Esophagus squamous epithelium (tissue), 5 donors: ENCODE measurements at places on chromosomes 2 and 18.

GRCh38 chr2:54635554-54636152, 87.8 kb upstream of the EML6 start:
- no peaks in the 10 kb centered on the region for H3K4me1 ChIP-seq
- H3K27ac ChIP-seq, result peak overlapping the region; percentile 38
- H3K36me3 ChIP-seq, result peaks cover 98% of the 10 kb centered on the region
- H3K4me3 ChIP-seq, result no peak overlapping the region
- DNase-seq, result no peak

- H3K27ac ChIP-seq, result peak overlapping the region; percentile 73
- H3K27me3 ChIP-seq, result no peaks in the 10 kb centered on the region
- H3K4me1 ChIP-seq, result peaks cover 36% of the 10 kb centered on the region
- no peak for DNase-seq
- H3K36me3 ChIP-seq, result no peaks in the 10 kb centered on the region
These were observed 199.3 kb downstream of the LTBP1 start for GRCh38 chr2:33146102-33146501.

GRCh38 chr2:231127936-231128335, 3.1 kb upstream of the HTR2B start:
- H3K4me1 ChIP-seq, result peaks cover 2% of the 10 kb centered on the region
- DNase-seq, result no peak
- no peak overlapping the region for H3K27ac ChIP-seq
- H3K4me3 ChIP-seq, result no peak overlapping the region

- DNase-seq, result no peak
- H3K4me1 ChIP-seq, result peaks cover 9% of the 10 kb centered on the region
- no peaks in the 10 kb centered on the region for H3K36me3 ChIP-seq
These were observed 87.6 kb downstream of the RBBP8 start for GRCh38 chr18:23020555-23021294.

GRCh38 chr2:3423492-3424170, 44.1 kb downstream of the TRAPPC12 start:
- no peak overlapping the region for H3K4me3 ChIP-seq
- H3K27ac ChIP-seq, result no peak overlapping the region
- no peaks in the 10 kb centered on the region for H3K27me3 ChIP-seq
- no peak for DNase-seq

GRCh38 chr2:95306336-95306895, 9.3 kb downstream of the KCNIP3 start:
- DNase-seq, result no peak
- no peak overlapping the region for H3K27ac ChIP-seq
- no peaks in the 10 kb centered on the region for H3K36me3 ChIP-seq
- H3K27me3 ChIP-seq, result peaks cover 49% of the 10 kb centered on the region
- H3K4me1 ChIP-seq, result peaks cover 23% of the 10 kb centered on the region

GRCh38 chr2:160955578-160955977, 204.7 kb upstream of the TANK start:
- peaks cover 48% of the 10 kb centered on the region for H3K4me1 ChIP-seq
- peak overlapping the region; percentile 76 for H3K27ac ChIP-seq
- no peaks in the 10 kb centered on the region for H3K27me3 ChIP-seq
- no peak overlapping the region for H3K4me3 ChIP-seq
- no peak for DNase-seq

DNA sequence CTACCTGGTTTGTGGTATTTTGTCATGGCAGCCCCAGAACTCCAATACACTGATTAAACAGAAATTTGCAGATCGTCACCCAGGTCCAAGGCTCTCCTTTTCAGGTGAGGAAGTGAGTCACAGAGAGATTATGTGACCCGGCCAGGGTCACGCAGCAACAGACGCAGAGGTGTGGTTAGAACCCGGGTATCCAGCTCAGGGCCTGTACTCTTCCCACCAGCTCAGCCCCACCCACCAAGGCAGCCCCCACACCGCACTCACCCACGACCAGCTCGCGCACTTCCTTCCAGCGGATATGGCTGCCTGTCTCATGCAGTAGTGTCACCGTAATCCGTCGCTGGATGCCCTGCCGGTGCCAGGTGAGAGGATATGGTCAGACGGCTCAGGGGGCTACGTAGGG, 48.1 kb downstream of the AQP12A start:
- no peak for DNase-seq
- no peak overlapping the region for H3K4me3 ChIP-seq
- peaks cover 44% of the 10 kb centered on the region for H3K27me3 ChIP-seq
- H3K27ac ChIP-seq, result no peak overlapping the region
